Activated gamma-delta T cell treated with Interleukin-2 at 50 U/mL for 16 hours (primary cell): ENCODE measurements at places on chromosomes 3 and 15.

DNA sequence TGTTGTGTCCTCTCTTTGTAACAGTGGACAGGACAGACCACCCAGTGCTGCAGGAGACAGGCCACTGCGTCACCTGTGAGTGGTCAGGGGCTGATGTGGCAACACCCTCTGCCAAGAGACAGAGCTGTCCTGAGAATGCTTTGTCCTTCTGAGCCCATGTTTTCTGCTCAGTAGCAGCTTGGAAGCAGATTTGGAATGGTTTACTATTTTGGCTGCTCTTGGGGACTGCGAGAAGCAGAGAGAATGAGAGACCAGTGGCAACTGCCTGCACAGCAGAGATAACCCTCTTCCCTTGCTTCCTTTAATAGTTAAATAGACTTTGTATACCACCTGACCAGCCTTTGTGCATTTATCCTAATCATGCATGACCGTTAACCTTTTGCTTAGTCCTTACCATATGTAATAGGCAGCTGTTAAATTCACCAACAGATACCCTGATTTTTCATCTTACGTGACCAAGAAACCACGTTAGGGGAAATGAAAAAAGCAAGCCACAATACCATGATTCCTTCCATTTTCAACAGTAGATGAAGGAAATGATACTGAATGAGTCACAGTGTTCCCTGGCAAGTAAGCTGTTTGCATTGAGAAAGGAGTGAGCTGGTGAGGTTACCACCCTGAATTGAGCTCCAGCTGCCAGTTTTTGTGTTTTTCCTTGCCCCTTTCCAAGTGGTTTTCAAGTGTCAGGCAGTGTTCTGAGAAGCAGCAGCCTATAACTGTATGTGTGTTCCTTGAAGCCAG, 35.5 kb downstream of the B3GALNT1 start:
- DNase-seq, result no peak

GRCh38 chr3:65831733-65832425, 206.8 kb downstream of the MAGI1 start:
- DNase-seq, result no peak

GRCh38 chr3:103056542-103056941, 621.7 kb downstream of the ZPLD1 start:
- no peak for DNase-seq

- no peak for DNase-seq
Measured at GRCh38 chr3:158491968-158492367, 79.0 kb upstream of the MLF1 start.

DNA sequence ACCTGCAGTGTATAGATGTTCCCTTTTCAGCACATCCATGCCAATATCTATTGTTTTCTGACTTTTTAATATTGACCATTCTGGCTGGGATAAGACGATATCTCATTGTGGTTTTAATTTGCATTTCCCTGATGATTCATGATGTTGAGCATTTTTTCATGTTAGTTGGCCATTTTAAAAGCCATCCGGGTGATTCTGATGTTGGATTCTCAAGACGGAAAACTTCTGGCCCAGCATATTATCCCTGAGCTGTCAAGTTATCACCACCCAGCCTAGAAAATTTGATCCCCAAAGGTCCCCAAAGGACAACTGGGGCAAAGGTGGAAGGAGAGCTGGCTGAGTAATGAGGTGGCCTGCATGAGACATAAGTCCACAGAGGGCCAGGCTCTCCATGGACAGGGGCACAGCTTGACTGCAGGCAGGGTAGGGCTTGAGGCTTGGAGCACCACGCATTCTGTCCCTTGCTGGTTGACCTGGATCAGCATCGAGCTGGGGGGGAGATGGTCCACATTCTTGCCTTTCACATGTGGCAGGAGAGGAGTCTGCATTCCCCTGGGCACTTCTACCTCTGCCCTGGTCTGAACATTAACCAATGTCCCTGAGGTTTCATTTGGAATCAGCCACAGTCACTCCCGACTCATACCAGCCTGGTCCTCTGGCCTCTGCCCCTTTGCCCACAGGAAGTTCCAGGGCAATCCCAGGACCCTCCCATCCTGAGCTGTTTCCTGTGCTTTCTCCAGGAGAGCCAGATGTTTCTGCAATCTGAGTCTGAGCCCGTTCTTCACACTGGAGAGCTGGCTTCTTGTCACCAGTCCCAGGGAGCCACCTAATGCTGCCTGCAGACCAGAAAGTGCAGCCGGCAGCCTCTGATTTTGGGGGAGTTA, 69.2 kb downstream of the ISG20 start:
- DNase-seq, result no peak

- DNase-seq, result no peak
Measured at GRCh38 chr15:31261266-31262142, 65.1 kb upstream of the KLF13 start.

GRCh38 chr15:31206386-31207181, 105.1 kb upstream of the TRPM1 start:
- no peak for DNase-seq

- no peak for DNase-seq
Measured at GRCh38 chr15:24823473-24823872, 131.3 kb upstream of the SNRPN start.

DNA sequence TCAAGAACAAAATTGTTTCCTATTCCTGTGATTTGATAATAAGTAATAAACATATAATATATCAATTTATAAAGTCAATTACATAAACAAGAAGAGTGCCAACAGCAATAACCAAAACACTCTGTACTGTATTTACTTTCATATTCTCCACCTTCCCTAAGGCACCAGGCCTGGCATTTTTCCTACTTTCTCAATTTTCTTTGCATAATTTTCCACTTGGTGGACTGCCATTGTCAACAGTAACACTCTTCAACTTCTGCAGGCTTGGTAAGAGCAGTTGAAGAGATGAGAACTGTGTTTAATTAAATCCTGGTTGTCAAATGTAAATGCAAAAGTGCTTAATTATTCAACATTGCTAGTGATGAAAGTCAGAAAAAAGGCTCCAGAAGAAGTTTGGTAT, 229.8 kb upstream of the PLSCR5 start:
- no peak for DNase-seq
